NCI-H524 treated with DMSO at 0.1 percent for 48 hours (cell line): ENCODE measurements at places on chromosomes 1 and 21.

DNA sequence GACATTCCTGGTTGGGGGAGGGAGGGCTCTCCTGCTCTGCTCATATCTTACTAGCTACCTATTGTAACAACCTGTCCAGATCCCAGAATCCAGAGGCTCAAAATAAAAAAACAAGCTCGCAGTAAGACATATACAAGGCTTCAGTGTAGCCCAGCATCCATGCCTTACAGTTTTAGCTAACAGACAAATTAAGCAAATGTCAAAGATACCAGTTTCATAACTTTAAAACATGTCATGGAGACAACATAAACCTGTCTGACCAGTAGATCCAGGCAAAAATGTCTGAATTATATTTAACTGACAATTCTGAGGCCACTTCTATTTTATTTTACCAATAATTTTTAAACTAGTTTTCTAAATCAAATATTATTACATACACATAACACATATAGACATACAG, 167.7 kb upstream of the TNR start:
- DNase-seq: no peak

- DNase-seq: no peak
Measured at GRCh38 chr1:244369256-244370057, 82.3 kb downstream of the ADSS2 start.

GRCh38 chr1:180096584-180097325, 57.9 kb upstream of the QSOX1 start:
- no peak for DNase-seq

DNA sequence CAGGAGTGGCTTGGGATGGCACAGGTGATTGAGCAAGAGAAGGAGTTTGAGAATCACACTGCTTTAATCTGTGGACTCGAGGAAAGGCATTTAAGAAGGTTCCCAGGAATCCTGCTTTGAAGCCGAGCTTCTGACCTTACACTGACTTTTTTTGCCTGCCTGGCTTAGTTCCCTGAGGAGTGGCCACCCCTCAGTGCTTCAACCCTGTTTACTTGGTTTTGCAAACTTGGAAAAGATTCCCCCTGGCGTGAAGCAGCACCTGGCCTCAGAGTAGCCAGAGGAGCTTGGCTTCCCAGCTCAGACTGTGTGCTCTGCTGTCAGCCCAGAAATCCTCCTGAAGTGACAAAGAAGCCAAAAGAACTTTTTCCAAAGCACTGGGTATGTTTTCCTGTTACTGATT, 48.5 kb upstream of the LDLRAP1 start:
- DNase-seq: no peak

DNA sequence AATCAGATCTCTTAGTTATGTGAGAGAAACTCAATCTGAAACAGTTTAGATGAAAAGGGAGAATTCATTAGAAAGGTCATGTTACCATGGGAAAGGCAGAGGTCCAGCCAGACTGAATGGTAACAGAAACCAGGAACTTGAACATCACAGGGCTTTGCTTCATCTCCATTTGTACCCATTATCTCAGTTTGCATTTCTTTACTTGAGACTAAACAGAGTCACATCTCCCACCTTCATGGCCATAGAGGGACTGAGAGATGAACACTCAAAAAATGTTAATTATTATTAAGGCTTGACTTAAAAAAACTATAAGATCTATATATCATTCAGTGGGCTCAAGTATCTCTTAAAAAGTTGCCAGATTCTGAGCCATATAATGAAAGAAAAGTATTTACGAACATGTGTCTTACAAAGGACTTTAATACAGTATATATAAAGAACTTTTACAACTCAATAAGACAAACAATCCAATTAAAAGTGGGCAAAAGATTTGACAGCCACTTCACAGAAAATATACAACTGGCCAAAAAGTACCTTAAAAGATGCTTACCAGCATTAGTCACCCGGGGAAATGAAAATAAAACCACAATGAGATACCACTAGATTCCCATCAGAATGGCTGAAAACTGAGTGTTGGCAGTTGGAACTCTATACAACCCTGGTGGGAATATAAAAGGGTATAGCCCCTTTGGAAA, 13.2 kb downstream of the KYAT3 start:
- DNase-seq: no peak

DNA sequence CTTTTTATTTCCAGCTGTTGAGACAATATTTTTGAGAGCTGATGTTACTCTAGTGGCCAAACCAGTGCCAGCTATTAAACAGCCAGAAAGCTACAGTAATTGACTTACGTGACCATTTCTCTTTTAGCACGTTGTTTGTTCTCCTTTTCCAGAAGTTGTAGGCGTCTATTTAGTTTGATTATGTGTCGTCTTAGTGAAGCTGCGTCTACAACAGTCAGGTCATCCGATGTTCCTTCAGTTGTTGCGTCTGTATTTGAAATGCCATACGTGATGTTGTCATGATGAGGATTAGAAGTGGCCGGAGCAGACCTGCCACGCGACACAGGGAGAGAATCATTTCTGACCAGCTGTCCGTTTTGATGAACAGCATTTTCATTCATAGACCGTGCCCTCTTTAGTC, 38.2 kb downstream of the TMEM51 start:
- no peak for DNase-seq

GRCh38 chr1:189657715-189658114, 819.9 kb downstream of the BRINP3 start:
- DNase-seq: no peak

GRCh38 chr1:44792736-44793502, 4.9 kb upstream of the BEST4 start:
- DNase-seq: no peak

- no peak for DNase-seq
Measured at GRCh38 chr1:110673805-110674336, 869 bp downstream of the KCNA3 start.

DNA sequence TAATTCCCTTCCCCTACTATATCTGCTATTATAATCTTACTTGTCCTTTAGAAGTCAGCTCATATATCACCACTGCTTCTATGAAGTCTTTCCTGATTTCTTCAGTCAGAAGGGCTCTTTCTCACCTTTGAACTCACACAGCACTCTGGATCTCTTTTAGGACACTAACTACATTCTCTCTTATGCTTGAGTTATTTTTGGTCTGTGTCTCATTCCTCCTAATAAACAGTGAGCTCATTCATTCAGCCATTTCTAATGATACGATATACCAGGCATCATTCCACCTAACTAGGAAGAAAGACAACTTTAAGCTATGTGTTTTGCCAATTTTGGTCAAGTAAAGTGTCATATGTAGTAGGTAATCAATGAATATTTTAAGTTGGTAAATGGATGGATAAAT, 1.2 kb upstream of the STYXL2 start:
- DNase-seq: no peak

DNA sequence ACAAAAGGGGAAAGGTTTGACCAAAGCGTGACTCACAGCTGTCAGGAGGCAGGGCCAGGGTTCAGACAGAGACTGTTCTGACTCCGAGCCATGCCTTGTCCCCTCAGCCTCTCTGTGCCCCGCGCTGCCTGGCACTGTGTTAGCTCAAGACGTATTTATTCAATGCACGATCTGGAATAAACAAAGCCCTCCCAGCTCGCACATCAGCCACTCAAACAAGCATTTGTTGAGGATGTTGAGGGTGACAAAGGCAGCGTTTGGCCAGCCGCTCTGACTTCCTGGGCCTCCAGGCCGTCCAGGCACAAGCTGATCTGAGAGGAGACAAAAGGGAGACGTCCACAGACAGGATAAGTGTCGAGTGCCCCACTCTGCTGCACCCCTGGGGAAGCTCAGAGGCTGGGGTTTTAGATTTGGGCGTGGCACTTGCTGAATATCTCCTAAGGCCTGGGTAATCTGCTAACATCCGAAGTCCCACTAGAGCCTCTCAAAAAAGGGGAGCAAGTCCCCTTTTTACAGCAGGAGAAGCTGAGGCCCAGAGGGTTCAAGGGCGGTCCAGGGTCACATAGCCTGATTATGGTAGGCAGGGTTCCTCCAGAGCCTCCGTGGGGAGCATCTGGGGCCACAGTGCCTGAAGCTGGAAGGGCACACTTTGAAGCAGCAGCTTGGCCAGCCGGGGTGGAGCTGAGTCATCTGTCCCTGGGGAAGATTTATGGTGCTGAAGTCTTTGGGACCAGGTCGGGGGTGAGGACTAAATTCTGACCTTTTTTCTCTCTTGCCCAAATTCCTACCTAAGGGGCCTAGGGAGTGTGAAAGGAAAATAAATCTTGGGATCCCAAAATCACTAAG, 95.9 kb downstream of the SPSB1 start:
- DNase-seq: no peak

- DNase-seq: peak; percentile 55
Measured at GRCh38 chr1:150567717-150568593, 11.5 kb downstream of the MCL1 start.

- DNase-seq: no peak
Measured at GRCh38 chr1:8033322-8033721, 7.2 kb upstream of the ERRFI1 start.

DNA sequence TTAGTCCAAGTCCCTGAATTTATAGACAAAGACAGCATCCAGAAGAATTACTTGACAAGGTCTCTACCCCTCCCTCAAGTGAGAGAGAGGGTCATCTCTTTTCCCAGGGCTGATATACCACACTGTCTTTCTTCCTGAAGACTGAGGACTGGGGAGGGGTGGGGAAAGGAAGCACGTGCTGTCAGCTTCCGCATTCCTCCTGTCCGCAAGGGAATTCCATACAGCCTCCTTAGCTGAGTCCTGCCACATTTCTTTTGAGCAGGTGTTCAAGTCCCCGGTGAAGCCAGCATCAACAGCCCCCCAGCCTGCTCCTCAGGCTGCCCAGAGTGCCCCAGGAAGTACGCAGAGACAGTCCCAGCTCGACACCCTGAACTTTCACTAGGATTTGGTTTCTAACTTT, 34.2 kb downstream of the PCAT6 start:
- DNase-seq: no peak

DNA sequence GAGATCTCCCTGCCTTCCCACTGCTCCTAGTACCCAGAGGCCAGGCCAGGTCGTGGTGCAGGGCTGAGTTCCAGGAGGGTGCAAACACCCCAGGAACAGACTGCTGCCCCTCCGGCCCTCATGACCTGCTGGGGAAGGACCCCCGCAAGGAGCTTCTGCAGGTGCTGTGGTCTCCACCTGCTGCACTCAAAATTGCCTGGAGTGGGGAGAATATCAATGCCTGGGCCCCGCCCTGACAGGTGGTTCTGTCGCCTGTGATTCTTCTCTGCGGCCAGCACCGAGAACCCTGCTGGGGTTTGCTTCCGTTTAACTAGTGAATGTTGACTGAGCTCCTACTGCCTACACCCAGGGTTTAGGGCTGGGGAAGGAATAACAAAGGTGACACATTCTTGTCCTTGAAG, 2.1 kb upstream of the TFF3 start:
- no peak for DNase-seq

DNA sequence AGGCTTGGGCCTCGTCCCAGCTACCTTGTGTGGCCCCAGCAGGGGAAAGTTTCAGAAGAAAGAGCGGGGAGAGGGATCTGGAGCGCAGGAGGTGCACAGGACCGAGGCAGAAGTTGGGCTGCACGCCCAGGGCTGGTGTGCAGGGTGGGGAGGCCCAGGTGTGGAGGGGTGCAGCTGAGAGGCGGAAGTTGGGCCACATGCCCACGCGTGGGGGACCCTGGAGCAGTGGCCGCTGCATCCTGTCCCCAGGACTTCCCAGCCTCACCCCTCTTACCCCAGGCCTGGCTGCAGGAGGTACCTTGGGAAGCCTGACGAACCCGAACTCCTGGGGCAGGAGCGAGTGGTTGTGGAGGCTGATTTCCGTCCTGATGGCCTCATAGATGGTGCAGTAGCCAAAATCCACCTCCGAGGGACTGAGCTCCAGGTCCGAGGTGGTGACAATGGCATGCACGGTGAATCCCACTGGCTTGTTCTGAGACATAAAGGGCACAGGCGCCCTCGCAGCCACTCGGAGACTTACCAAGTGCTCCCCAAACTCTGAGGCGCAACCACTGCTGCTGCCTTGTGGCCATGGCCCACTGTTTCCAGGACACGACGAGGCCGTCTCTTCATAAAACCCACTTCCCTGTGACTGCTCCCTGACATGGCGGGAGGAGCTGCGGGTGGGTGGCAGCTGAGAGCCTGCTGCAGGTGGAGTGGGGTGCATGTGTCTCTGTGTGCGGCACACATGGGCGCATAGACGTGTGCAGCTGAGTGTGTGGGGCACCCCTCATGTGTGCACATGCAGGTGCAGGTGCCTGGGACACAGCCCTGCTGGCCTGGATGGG, 20.4 kb upstream of the TMEM52 start:
- no peak for DNase-seq

DNA sequence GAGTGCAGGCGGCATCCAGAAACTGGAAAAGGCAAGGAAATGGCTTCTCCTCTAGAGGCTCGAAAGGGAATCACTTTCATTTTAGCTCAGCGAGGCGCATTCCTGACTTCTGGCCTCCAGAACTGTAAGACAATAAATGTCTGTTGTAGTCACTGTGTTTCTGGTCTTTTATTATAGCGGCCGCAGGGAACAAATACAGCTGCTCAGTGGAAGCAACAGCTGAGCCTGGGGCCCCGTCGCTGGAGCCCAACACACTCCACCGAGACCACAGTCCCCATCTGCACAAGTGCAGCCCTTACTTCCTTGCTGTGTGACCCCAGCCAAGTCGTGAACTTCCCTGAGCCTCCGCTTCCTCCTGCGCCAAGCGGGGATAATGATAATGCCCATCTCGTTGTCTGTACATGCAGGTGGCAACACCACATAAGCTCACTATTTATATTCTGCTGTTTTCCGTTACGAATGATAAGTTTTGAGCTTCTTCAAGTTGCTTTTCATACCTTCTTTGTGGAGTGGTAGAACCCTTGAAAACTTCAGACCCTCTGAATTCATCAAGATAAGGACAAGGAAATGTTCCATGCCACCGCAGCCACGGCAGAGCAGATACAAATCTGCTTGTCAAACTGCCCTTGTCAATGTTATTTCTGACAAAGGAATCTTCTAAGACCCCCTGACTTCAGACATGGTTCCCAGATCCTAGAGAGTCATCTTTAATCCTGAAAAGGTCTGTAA, 3.2 kb upstream of the LAPTM5 start:
- no peak for DNase-seq

GRCh38 chr1:10917513-10918454, 94.7 kb upstream of the TARDBP start:
- no peak for DNase-seq
